Activated naive CD4-positive, alpha-beta T cell treated with anti-CD3 and anti-CD28 coated beads, Interleukin-2, amount 50 U/mL, for 72 hours (primary cell): ENCODE measurements at places on chromosomes 5 and 9. TPM values are rescaled to one million over a fixed set of nuclear protein-coding genes. Genes with fewer than 3 reads are reported as not detected.

DNA sequence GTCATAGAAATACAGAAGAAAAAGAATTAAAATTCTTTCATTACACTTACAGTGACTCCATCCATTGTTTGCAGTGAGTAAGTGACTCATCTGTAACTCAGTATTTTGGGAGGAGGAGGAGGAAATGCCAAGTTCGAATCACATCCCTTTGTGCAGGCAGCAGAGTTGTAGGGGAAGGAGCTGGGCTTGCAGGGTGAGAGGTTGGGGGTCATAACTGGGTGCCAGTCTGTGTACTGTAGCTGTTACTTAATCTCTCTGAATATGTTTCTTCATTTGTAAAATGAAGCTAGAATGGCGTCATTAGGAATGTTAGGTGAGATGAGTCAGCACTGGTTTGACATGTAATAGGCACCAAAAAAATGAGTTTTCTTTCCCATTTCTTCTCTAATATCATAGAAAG is 235.7 kb upstream of the ADAMTSL1 start:
- no peak for DNase-seq

- no peak for DNase-seq
Observed at GRCh38 chr9:37914154-37914551, 10.2 kb upstream of the SLC25A51 start.

GRCh38 chr9:5651246-5651645 is 22.3 kb downstream of the RIC1 start:
- DNase-seq = no peak

GRCh38 chr9:132998831-132999635 is 20.5 kb downstream of the GFI1B start:
- no peak for DNase-seq

GRCh38 chr5:167128581-167128980 is 1162.9 kb upstream of the WWC1 start:
- no peak for DNase-seq

DNA sequence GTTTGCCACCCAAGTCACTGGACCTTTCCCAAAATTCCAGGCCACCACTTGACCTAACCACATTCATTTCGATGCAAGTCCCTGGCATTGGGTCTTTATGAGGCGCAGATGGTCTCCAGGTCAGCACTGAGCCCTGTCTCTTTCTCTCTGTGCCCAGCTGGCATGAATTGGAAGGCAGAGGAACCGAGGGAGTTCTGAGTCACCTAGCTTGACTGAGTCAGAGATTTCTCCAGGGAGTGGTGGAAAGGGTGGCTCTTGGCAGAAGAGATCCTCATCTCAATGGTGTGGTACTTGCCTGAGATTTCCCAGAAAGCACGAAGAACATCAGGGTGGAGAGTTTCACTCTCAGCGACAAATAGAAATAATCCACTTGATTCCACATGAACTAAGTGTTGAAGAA is 43.8 kb downstream of the WDR36 start:
- DNase-seq = no peak

DNA sequence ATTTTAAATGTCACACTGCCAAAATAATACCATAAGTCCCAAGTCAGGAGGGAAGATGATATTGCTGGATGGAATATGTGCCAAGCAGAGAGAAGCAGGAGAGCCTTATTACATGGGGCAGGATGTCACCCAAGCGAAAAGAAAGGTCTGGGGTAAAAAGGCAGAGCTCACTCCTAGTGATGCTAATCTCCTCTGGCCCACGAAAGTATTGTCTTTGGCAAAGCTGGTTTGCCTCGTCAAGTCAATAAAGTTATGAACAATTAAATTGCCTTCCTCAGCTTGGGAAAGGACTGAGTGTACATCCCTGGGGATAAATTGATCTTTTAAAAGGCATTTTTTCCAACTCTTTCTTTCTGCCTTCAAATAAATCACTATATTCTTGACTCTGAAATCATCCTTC is 220.6 kb downstream of the DMAC1 start:
- no peak for DNase-seq

DNA sequence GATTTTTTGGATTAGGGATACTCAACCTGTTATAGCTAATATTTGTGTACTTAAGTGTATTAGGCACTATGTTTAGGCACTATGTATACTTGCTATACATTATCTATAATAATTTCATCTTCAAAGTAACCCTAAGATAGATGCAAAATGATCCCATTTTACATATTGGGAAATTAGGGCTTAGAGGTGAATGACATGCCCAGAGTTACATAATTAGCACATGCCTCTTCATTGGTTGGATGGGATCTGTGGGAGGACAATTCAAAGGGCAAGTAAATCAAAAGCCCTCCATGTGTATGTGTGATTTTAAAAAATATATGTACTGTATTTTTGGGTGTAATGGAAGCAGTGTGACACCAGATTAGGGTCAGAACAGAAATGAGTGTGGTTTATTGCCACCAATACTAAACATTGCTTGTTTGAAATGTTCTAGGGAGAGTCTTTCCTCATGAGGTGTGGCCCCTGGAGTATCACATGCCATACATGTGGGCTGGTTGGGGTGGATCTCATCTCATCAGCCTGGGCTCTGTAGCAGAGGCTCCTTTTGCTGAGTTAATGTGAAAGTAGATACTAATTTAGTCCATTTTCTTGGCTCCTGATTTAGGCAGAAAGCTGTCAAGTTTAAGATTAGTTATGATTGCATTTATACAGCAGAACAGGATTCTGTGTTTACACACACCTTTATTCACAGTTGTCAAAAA is 5.5 kb downstream of the C9orf85 start:
- DNase-seq = peak; percentile 37

GRCh38 chr9:16627521-16627920 is 242.9 kb downstream of the BNC2 start:
- no peak for DNase-seq

GRCh38 chr5:106843812-106844416 is 826.8 kb downstream of the EFNA5 start:
- DNase-seq = no peak

DNA sequence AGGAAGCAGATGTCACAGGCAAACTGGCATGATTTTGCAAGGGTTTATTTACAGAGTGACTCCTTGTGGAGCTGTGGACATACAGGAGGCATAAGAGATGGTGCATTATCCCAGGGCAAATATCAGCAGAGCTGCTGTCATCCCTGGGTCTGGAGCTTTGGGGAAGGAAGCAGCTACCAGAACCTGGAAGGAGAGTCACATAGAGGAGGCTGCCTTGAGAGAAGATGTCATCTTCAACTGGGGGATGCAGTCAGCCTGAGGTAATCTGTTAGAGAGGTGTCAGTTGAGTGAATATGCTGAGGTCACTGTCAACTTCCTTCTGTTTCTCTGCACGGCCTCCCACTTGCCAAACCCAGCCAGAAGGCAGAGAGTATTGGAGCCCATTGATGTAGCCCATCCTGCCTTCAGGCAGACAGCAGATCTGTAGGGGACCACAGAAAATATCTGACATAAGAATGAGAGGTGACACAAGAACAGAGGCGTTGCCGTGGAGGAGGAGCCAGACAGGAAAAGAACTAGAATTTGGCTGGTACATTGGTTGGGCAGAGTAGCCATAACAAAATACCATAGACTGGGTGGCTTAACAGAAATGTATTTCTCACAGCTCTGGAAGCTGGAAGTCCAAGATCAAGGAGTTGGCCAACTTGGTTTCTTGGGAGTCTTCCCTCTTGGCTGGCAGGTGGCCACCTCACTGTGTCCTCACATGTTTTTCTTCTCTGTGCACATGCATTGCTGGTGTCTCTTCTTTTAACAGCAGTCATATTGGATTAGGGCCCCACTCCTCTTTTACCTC is 102.8 kb downstream of the SNX18 start:
- no peak for DNase-seq

DNA sequence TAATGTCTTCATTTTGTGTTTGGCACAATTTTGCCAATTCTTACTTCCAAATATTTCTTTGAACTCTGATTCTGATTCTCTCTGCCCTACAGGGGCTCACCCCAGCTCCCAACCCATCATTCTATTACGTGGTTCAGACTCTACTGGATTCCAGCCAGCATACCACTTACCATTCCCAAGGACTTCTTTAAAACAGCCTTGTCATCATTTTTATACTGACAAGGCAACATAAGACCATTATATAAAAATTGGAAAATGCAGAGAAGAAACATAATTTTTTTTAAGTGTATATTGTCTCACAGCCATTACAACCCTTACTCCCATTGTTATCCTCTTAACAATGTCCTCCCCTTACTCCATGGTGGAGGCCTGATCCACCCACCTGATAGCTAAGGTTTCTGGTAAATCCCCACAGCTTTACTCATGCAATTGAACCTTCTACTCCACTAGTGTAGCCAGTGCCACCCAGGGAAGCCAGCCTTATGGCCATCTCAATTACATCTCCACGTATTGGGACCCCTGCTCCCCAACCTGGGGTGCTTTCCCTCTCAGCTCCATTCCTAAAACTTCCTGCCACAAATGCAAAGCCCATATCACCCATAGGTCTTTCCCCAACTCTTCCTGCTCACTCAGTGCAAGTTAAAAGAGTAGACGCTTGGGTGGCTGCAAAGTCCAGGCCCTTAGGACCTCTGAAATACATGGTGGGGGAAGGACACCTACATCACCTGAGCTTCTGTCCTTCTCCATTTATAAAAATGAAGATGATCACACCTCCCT is 19.1 kb downstream of the UGT3A2 start:
- DNase-seq = no peak

GRCh38 chr5:31854181-31855133 is 215.5 kb downstream of the PDZD2 start:
- no peak for DNase-seq

GRCh38 chr9:29816954-29817703 is 2243.8 kb upstream of the C9orf72 start:
- no peak for DNase-seq

GRCh38 chr5:39523821-39524220 is 99.0 kb upstream of the DAB2 start:
- no peak for DNase-seq

DNA sequence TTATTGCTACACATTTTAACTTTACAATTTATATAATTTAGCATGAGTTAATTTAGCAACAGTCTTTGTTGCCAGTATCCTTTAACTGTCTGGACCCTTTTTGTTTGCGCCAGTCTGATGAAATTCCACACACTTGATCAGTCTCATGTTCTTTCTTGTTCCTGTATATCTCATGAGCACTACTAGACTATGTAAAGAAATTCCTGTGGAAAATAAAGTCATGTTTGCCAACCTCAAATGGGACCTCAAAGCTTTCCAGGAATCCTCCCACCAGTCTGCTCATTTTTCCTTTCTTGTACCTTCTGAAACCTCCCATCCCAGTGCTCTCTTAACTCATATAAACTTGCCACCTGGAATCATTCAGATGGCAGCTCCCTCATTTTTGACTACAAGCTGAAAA is 8.0 kb downstream of the DMXL1 start:
- no peak for DNase-seq

ZDHHC11 gene
- total RNA-seq = 3.4 TPM

LEAP2 gene
- 3.8 TPM for total RNA-seq

S100Z gene
- total RNA-seq = 4.1 TPM

SNAPC4 gene
- total RNA-seq = 16.7 TPM

JAKMIP2 gene
- 0.60 TPM for total RNA-seq

DYNC2I2 gene
- total RNA-seq = 22.2 TPM

MLANA gene
- not detected for total RNA-seq
